ENCODE measurements at places on chromosomes 16 and 17.
A peak's percentile ranks its signal among the peaks of the same experiment; 100 is the strongest.

DNA sequence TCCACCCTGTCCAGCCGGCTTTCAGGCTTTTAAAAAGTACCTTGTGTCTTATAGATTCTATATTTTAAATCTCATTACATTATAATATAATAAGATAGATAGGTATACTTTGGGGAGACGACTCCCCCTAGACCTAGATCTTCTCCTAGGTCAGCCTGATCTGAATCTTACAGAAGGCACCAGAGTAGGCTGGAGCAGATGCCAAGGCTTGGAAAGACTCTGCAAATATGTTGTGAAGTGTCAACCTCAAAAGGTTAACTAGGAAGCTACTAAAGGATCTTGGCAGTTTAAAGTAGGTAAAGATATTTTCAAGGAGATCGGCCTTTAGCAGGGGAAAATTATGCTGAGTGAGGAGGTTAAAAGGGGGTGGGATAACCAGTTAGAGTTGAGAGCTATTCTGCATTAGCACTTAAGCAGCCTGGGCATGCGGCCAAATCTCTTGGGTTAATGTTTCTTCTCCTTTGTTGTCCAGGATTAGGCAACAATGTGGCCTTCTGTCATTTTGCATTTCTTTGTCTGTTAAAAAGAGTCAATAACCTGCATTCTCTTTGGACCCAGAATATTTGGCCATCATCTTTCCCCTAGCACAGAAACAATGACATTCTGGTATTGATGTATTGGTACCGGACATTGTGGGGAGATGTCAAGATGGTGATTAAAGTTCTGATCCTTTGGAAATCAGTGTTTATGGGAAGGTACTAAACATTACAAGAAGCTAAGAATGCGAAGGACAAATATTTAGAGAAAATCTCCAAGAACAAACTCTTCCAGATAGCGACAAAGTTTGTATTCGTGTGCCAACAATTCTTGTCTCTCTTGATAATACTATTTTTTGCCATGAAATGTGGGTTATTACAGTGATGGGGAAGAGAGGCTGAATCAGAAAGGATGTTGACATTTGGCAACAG lies 51.2 kb upstream of the DHX40 start:
- peak; percentile 91 for DNase-seq

DNA sequence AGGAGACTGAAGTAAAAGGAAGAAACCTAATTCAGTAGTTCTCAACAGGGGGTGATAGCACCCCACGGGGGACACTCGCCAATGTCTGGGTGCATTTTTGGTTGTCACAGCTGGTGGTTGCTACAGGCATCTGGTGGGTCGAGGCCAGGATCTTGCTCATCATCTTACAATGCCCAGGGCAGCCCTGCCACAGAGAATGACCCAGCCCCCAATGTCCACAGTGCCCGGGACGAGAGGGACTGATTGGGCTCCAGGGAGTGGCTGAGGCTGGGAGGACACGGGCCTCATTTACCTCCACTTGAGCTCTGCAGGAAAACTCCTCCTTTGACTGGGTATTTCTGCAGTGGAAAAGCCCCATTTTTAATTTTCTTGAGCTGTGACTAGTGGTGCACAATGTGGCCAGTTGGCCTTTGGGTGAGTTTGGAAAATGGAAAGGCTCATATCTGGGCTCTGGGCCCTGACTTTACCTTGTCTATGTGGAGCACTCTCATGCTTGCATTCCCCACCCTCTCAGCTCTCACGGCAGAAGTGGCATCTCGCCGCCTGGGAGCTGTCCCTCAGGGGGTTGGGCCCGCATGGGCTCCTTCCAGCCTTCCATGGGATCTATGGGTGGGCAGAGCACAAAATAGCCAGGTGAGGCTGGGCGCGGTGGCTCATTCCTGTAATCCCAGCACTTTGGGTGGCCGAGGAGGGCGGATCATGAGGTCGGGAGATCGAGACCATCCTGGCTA lies 37.7 kb upstream of the IRF8 start:
- DNase-seq: peak; percentile 38

DNA sequence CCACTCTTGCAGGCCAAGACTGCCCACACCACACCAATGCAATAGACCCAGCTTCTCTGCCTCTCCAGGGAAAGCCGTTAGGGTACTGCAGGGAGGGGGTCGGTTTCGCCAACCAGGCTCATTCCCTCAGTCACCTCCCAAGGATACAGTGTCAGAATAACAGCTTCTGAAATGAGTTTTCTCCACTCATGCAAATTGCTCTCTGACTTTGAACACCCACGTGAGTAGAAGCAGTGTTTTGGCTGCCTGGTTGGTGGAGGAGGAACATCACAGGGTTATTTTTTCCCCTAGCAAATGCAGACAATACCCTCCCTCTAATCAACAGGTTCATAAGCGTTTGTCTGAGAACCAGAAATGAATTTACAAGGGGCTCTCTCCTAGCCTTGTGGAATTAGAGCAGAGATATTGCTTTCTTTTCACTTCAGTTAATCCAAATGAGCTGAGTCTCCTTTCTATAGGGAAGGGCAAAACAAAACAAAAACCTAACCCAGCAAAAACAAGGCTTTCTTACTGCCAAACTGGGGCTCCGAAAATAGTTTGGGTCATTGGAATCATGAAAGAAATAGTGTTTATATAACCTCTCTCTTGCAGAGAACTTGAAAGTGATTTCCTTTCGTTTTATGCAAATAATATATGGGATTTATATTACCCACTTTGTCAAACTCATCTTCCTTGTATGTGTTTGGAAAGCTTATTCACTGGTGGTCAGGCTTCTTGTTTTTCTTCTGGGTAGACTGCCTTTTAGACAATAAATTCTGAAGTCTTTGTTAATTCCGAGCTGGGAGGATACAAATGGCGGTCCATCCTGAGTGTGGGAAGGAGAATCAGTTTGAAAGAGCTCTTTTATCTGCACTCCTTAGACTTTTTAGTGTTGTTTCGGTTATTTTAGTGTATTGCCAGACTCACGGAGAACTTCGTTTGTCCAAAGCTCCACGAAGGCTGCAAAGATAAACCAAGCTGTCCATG lies 229.9 kb downstream of the MSI2 start:
- no peak for DNase-seq

DNA sequence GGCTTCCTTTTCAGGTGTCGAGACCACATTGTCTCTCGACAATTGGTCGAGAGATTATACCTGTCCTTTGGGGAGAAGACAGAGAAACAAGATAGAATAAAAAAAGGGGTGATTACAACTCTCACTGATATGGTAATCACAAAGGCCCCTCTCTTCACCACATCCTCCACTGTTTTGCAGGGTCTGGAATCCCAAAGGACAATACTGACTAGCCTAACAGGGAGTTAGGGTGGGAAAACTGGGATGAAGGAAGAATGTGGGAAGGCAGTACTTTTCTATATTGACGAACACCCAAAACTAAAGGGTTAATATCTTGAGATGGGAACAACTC lies 6.1 kb downstream of the ABCA5 start:
- DNase-seq: no peak

- DNase-seq: no peak
These were observed 129.0 kb downstream of the KATNIP start for GRCh38 chr16:27678955-27679354.

DNA sequence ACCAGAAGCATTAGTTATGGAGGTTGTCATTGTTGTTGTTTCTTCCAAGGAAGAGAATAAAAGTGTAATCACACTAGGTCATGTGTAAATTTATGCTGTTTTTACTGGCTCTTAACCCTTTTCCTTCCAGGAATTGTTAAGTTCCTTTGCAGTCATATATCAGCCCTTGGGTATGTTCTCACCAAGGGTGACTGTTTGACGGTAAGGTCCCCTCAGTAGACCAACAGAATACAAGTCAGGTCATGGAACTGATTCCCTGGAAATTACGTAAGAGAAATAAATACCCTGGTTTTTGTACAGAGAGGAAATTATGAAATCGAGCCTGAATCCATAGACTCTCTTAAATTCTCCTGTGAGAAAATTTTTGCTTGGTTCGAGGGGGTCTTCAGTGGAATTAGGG lies 11.2 kb upstream of the KCNJ2 start:
- DNase-seq: no peak

DNA sequence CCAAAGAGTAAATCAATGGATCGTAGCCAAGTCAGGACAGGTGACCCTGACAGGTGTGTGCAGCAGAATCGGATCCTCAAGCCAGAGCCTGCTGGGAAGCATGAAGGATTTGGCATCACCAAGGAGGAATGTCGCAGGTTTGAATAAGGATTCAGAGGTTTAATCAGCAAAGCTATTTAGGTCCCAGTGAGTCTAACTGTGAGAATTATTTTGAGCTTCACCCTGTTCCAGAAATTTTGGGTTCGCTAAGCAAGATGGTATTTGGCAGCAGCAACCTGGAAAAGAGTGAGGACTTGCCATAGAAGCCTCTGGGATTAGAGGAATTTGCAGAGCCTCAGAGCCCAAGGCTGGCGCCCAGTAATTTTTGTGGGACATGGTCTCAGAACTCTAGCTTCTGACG lies 173.0 kb downstream of the CCDC182 start:
- DNase-seq: no peak

DNA sequence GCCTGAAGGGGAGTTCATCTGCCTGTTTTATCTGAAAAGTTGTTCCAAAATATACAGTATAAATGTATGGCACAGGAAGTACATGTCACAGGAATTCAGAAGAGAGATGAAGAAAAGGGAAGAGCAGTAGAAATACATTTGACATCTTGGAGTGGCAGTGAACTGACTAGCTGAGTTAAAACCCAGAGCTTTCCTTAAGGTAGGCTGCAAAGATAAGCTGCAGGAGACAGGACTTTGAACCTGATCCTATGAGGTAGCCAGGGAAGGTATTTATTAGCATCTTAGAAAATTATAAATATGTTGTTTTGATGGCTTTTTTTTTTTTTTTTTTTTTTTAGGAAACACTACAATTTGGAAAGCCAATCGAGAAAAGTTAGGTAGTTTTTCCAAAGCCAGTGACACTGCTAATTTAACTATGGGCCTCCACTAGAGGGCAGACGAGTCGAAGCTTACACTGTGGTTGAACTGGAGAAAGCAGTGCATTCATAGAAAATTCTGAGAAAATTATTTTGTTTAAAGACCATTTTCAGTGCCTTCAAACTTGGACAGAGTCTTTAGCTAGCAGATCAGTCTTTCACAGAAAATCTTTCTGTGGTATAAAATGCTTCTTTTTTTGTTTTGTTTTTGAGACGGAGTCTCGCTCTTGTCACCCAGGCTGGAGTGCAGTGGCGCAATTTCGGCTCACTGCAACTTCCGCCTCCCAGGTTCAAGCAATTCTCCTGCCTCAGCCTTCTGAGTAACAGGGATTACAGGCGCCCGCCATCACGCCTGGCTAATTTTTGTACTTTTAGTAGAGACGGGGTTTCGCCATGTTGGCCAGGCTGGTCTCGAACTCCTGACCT lies 122.3 kb downstream of the SSH2 start:
- peak; percentile 82 for DNase-seq

DNA sequence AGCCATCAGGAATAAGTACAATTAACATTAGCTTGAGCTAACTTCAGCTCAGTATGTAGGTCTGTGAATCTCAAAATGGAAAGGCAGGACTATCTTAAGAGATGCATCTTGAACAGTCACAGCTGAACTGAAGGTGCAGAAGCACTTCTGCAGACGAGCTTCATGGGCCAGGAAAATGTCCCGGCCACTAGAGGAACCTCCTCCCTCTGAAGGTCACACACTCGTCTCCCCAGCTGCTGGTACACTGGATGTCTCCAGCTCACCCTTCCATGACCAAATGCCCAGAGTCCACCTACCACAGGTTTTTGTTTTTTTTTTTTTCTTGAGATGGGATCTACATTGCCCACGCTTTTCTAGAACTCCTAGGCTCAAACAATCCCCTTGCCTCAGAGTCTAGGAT lies 33.2 kb downstream of the WDR59 start:
- DNase-seq: peak; percentile 13

DNA sequence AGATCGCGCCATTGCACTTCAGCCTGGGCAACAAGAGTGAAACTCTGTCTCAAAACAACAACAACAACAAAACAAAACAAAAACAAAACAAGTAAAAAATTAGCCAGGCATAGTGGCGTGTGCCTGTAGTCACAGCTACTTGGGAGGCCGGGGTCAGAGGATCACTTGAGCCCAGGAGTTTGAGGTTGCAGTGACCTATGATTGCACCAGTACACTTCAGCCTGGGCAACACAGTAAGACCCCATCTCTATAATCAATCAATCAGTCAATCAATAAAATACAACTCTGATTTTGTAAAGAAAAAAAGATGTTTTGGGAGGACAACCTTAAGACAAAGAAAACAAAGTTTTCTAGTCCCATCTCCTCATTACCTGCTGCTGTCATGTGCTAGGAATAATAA lies 51.9 kb downstream of the MARCHF10 start:
- DNase-seq: no peak

DNA sequence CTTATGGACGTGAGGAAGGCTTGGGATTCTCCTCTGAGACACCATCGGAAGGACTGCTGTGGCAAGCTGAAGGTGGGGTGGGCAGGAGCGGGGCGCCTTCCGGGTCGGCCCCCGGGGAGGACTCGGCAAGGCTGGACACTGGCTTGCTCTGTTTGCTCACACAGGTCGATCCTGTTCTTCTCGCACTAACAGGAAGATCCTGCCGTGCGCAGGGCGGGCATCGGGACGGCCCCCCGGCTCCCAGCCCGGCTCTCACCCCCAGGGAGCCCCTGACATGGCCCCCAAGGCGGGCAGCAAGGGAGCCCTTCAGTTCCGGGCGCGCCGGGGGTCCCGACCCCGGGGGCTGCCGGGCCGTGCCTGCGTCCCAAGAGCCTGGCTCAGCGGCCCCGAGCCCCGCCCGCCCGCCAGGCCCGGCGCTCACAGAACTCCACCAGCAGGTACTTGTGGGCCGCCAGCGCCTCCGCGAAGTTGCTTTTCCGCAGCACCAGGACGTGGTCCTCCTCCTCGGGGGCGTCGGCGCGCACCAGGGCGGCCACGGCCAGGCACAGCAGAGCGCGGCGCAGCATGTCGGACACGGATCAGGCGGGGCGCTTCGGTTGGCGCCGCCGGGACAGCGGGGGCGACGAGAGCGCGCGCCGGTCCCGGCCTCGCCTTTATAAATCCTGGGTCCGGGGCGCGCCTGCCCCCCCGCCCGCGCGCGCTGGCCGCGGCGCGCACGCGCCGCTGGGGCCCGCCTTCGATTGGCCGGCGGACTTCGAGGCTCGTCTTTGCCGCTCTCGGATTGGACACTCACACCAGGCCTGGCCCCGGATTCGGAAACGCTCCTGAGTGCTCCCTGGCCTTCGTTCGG lies at the start of gene P4HB:
TSS of gene P4HB (minus strand) at position 630 of the 850 bp plus-strand sequence. CDS start at position 566, 64 bp downstream.
- no peak for DNase-seq

DNA sequence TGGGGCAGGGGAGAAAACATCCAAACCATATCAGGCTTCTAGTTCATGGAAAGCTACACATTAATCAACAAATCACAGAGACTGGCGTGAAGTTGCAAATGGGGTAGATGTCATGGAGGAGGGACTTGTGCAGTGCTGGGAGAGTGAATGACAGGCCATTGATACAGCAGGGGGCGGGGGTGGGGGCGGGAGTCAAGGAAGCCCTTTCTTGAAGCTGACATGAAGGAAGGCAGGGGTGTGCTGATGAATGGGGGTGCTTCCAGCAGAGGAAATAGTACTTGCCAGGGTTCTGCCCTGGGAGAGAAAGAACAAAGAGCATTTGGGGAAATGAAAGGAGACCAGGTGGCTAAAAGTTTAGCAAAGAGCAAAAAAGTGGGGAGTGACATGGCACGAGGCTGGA lies 269.9 kb downstream of the SHISA9 start:
- no peak for DNase-seq

GRCh38 chr16:23125277-23125676 lies 24.0 kb downstream of the USP31 start:
- DNase-seq: no peak

All from sciatic nerve (tissue), 2 donors.